ENCODE measurements at places on chromosomes 5 and 9.

GRCh38 chr5:88746438-88746882, 136.5 kb downstream of the MEF2C start:
- DNase-seq: no peak

DNA sequence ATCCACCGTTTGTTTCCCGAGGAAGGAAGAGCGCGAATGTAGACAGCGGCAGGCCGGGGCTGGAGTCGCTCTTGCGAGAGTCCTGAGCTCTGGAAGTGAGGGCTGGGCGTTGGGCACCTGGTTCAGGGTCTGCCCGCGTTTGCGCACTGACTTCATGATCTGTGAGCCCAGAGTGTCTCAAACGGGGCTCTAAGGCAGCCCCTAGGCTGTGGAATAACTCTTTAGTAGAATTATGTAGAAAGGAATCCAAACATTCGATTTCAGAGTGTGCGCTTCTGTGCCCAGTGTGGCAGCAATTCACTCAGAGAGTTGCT, 478 bp upstream of the GGTA1 start:
- no peak for DNase-seq

DNA sequence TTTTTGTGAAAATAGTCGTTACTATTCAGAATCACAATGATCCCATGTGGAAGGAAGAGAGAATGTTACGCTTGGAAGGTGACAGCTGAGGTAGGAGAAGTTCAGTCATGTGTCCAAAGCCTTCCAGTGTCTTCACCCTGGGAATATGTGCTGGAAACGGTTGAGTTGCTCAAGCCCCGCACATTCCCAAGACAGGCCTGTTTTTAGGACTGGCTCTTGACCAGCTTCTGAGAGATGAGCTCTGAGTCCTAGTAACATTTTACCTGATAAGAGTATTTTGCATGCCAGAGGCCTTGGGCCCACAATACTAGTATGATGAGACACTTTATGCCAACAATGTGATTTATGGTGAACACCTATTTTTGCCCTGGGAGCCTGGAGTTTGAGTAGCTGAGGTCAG, 101.7 kb downstream of the LMNB1 start:
- DNase-seq: no peak

- no peak for DNase-seq
Observed at GRCh38 chr5:7597059-7597642, 201.2 kb downstream of the ADCY2 start.

DNA sequence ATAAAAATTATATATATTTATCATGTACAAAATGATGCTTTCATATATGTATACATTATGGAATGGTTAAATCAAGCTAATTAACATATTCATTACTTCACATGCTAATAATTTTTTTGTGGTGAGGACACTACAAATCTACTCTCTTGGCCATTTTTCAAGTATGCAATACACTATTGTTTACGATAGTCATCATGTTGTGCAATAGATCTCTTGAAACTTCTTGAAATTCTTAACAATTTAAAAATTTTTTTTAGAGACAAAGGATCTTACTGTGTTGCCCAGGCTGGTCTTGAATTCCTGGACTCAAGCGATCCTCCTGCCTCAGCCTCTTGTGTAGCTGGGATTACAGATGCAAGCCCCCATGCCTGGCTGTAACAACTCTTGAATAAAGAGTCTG, 45.2 kb upstream of the SHOC1 start:
- no peak for DNase-seq

DNA sequence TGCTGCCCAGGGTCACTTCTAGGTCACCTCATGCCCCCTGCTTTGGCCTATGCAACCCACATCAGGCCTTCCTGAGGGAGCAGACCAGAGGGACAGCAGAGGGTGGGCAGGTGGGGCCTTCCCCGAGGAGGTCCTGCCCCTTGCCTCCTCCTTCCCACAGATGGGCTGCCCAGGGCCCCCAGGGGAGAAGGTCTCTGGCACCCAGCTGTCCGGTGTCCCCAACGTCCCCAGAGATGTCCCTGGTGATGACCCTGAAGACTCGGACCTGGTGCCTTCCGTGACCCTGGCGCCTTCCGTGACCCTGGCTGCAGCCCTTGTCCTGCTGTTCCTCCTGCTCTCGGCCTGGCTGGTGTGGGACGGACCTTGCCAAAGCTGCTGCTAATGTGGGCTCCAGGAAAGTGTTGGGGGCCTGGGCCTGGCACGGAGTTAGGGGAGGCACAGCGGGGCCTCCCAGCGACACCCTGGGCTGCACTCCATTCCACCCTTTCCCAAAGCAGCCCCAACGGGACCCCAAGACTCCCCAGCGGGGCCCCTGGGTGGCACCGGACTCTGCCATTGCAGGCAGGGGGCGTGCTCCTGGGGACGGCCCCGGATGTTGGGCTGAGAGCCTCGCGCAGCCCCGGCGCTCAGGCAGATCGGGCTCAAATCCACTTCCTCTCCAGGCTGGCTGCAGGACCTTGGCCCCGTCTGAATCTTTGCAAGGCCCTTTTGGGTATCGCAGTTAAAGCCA, 6.8 kb upstream of the SLC2A6 start:
- no peak for DNase-seq

DNA sequence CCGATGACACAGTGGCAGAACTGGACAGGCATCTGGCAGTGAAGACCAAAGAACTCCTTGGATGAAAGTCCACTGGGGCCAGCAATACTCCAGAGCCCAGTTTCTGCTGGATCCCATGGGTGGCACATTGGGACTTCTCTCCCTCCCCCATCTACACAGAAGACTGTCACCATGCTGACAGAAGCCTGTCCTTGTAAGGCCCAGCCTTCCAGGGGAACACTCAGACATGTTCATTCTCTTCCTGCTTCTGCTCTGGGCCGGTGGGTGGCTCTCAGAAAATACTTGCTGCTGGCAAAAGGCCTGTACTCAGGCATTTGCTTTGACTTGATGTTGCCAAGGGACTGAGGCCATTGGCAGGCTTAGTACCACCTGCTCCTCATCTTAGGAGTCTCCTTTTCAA, 48.3 kb upstream of the PTGS1 start:
- DNase-seq: no peak

DNA sequence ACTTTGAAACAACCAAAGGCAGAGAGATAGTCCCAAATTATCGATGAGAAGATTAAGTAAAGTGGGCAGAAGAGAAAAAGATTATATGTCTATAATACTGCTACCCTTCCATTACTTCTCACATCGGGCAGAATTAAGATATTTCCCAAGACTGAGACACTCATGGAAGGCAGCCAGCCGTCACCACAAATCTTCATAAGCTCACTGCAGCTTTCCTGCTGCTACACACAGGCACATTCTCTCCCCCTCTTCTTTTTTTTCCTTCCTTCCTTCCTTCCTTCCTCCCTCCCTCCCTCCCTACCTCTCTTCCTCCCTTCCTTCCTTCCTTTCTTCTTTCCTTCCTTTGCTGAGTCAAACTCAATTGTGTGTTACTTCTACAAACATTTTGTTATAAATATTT, 58.7 kb upstream of the SPATA31C2 start:
- DNase-seq: no peak

DNA sequence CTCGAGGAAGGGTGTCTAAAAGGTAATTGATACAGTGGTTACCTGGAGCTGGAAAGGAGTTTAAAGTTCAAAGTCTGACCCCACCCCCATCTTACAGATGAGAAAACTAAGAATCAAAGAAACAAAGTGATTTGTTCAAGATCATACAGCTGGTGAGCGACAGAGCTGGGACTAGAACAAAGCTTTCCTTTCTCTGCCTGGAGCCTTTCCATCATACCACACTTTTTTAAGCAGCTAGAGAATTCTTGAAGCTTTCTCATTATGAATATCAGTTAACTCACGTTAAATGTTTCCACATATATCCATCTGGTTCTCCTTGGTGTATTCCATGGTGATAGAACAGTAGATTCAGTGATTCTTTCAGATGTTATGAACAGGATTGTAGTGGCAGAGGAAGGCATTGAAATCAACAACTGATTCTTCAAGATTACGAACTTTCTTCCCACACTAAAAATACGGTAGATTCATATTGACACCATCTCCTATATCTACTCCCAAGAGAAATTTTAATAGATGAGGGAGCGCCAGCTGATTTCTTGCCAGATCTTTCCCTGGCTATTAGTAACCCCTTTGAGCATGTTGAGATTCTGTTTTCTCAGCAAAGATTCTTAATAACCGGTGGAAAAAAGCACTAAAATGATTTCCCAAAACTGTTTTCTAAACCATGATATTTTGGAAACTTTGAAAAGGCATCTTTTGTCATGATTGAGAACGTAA, 233.7 kb downstream of the ADAMTSL1 start:
- DNase-seq: no peak

- peak; percentile 39 for DNase-seq
Observed at GRCh38 chr5:108747774-108748400, at the start of gene FER. FER (plus strand) TSS chr5:108747897; CDS start chr5:108798183, 50,286 bp downstream.

DNA sequence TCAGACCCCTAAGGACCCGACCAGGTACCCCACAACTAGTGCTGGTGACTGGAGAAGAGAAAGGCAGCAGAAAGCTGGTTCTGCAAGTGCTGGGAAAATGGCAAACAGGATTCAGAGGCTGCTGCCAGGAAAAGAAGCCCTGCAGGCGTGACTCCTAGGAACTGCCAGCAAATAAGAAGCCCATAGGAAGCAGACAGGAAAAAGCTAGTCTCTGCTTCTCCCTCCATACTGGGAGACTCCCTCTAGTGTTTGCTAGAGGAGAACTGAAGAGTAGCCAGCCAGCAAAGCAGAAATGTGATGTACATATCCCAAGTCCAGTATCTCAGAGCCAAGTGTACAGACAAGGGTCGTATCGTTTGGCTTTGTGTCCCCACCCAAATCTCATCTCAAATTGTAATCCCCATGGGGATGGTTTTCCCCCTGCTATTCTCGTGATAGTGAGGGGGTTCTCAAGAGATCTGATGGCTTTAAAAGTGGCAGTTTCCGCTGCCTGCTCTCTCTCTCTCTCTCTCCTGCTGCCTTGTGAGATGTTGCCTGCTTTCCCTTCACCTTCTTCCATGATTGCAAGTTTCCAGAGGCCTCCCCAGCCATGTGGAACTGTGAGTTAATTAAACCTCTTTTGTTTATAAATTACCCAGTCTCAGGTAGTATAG, 38.1 kb upstream of the TUSC1 start:
- no peak for DNase-seq

GRCh38 chr5:10600626-10601245, 36.9 kb downstream of the ANKRD33B start:
- DNase-seq: no peak

DNA sequence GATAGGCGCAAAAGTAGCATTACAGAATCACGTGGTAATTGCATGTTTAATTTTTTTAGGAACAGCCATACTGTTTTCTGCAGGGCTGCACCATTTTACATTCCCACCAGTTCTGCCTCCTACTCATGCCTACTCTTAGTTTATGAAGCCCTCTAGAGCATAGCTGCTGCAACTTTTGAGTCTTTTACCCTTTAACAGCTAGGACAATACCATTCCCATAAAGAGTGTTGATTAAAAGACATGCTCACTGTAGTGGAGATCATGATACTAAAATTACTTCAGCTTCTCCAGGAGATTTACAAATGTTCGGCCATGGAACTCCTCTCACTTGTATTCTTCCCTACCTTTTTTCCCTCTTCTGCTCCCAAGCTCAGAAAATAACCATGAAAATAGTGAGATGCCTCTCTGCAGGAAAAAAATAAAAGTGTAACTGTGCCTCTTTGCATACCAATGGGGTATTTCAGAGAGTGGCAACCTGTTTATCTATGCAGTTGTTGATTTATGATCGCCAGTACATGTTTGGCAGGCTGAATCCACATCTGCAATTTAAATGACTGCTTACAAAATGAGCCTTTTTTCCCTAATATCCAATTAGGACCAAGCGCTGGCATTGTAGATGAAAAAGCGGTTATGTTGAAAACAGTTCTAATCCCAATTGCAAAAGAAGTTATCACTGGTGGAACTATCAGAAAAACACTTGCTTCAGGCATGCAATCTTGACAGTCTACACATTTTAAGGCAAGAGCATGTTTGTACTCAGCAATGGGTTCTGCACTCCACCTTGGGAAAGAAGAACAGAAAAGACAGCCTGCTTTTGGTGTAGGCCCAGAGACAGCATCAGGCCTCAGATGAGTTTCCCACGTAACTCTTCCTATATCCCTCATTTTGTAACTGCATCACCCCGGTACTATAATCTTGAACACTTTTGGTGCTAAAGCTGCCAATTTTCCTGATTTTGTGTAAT, 131.1 kb downstream of the ADAMTSL1 start:
- no peak for DNase-seq

GRCh38 chr5:61657686-61658085, 325.6 kb downstream of the ZSWIM6 start:
- DNase-seq: no peak

- no peak for DNase-seq
Observed at GRCh38 chr5:66553916-66554575, 42.1 kb upstream of the MAST4 start.

- DNase-seq: no peak
Observed at GRCh38 chr9:136093346-136093986, 1.6 kb downstream of the NACC2 start.

GRCh38 chr5:112657804-112658203, 79.9 kb upstream of the APC start:
- no peak for DNase-seq

- no peak for DNase-seq
Observed at GRCh38 chr9:137192859-137193258, 4.4 kb downstream of the SSNA1 start.

DNA sequence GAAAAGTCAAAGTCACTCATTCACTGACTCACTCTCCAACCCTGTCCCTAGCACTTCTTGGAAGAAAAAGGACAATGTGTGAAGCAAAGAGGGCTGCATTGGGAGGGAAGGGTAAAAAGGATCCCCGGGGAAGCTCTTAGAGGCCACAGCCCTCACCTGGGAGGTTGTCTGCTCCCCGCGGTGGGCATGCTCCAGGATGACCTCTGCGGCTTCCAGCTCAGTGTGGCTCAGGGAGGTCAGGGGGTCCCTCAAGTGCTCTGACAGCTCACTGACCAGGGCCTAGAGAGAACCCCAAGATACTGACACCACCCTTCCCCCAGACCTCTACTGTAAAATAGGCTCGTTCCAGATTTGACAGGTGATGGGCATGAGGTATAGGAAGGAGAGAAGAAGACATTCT, 4.0 kb downstream of the FCHSD1 start:
- DNase-seq: no peak

- DNase-seq: no peak
Observed at GRCh38 chr9:91026266-91026665, 224.6 kb downstream of the SYK start.

GRCh38 chr5:83034528-83035207, 42.5 kb downstream of the TMEM167A start:
- DNase-seq: no peak

DNA sequence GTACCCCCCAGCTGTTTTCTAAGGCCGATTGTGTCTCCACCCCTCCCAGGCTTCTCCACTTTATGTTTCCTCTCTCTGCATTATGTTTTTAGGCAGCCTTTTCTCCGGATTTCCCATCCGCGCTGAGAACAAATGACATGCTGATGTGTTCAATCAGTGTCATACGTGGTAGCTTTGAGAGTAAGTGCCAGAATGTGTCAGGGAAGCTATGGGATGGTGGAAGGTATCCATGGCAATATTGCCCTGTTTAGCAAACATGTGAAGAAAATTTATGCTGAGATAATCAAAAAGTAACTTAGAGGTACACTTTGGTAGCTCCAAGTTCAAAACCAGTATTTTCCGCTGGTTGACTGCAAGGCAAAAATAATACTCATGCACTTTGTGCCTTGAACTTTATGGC, 36.6 kb upstream of the LECT2 start:
- no peak for DNase-seq

- DNase-seq: no peak
Observed at GRCh38 chr5:55159763-55160492, at the start of gene GPX8. GPX8 (plus strand) TSS chr5:55160171; CDS start chr5:55160193, 22 bp downstream.

- no peak for DNase-seq
Observed at GRCh38 chr9:1839909-1840308, 175.2 kb upstream of the SMARCA2 start.
